Activated T-helper 1 cell treated with Interleukin-2 at 50 U/mL for 16 hours (primary cell): ENCODE measurements at places on chromosomes 13 and 19.

- DNase-seq: peak; percentile 81
Observed at GRCh38 chr19:1592024-1592754, 476 bp downstream of the MBD3 start.

- no peak for DNase-seq
Observed at GRCh38 chr13:113853518-113854237, 10.2 kb downstream of the GAS6 start.

DNA sequence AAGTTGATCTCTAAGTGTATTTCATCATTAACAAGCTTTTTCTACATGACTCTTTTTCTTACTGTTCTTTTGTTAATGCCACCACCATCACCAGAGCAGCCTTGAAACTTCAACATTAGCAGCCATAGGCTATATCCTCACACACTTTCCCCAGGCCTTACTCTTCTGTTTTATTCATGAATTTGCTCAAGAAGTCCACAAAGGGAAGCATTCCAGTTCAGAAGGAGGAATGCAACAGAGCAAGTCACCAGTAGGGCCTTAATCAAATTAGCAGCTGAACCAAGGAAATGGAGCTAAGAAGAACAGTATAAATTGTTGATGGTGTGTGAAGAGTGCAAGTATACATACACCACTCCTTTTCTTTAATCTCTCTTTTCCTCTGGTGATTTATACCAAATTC is 223.1 kb downstream of the NBEA start:
- no peak for DNase-seq

DNA sequence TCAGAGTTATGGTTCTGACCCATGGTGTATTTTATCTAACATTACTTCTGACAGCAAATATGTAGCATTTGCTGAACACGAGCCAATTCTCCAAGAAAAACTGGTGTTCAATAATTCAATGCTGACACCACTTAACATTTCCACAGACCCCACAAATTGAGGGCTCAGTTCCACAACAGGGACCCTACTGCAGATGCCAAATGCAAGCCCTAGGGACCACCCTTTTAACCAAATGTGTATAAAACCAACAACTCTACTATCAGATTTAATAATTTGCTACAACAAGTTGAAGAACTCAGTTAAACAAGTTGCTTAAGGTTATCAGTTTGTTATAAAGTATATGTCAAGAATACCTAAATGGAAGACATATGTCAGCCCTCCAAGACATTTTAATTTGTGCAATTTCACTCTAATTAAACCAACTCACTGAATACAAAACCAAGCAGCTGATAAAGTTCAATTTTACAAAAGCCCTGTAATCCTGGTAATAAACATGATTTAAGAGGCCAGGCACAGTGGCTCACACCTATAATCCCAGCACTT is 6.7 kb downstream of the ZNF44 start:
- DNase-seq: no peak

GRCh38 chr13:43054803-43055802 is 31.7 kb downstream of the DNAJC15 start:
- no peak for DNase-seq

- no peak for DNase-seq
Observed at GRCh38 chr19:13153569-13154240, 3.5 kb downstream of the IER2 start.

GRCh38 chr13:30034458-30034795 is 184.0 kb upstream of the UBL3 start:
- DNase-seq: no peak

GRCh38 chr13:44573071-44573470 is 3.1 kb downstream of the TSC22D1 start:
- no peak for DNase-seq

GRCh38 chr19:19453125-19453454 is 47.6 kb downstream of the GATAD2A start:
- DNase-seq: no peak

- DNase-seq: no peak
Observed at GRCh38 chr13:105572401-105572800, 963.1 kb downstream of the EFNB2 start.

DNA sequence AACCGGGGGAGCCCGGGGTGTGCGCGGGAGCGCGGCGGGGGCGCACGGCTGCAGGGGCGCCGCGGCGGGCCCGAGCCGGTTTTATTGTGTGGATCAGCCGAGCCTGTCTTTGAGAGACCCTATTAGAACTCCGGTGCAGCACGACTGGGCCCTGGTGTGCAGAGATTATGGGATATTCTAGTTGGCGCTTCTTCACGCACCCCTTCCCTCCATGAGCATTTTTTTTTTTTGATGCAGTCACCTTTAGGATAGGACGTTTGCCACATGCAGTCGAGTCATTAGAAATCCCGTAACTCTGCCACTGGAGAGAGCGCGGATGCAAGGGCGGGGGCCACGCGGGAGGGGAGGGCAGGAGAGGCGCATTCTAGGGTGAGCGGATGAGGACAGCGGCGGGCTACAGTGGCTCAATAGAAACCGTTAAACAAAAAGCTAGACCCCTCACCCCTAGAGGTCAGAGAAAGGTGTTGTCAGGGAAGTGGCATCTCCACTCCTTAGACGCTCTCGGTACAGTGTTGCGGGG is 3.7 kb downstream of the FGF9 start:
- DNase-seq: no peak

GRCh38 chr13:112443191-112443994 is 67.2 kb downstream of the SPACA7 start:
- DNase-seq: no peak

DNA sequence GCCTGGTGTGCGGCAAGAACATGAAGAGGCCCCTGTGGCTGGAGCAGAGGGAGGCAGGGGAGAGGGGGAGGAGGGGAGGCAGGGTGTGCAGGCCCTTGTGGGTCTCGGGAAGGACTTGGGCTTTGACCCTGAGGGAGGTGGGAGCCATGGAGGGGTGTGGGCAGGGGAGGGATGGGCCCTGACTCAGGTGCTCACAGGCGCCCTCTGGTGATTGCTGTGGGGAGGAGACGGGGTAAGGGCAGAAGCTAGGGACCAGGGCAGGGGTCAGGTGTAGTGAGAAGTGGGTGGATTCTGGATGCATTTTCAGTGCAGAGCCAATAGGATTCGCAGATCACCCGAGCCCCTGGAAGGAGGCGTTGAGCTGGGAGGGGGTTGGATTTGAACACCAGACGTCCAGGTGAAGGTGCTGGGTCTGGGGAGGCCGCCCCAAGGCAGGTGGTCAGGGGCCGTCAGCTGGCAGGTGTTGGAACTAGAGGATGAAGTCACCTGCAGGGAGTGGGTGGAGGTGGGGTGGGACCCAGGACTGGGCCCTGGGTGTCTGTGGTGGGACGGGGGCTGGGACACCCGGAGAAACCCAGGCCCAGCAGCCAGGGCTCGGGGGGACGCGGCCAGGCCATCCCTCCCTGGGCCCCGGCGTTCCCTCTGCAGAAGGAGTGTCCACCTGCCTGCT is 185.4 kb downstream of the KDM4B start:
- no peak for DNase-seq
